ENCODE measurements at places on chromosomes 5 and 9.

DNA sequence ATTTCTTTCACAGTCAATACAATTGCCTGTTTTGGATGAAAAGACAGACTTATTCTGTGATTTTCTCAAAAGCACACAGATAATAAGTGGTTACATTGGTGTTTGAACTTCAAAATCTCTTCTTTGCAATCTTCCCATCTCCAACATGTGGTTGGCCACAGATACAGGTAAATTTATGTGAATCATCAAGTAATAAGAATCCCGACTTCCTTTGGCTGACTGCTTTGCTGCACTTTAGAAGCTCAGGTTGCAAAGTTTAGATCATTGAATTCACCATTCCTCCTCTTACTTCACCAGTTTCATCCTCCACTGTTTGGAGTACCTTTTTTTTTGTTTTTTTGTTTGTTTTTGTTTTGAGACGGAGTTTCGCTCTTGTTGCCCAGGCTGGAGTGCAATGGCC is 56.5 kb upstream of the ADRB2 start:
- DNase-seq, result no peak

DNA sequence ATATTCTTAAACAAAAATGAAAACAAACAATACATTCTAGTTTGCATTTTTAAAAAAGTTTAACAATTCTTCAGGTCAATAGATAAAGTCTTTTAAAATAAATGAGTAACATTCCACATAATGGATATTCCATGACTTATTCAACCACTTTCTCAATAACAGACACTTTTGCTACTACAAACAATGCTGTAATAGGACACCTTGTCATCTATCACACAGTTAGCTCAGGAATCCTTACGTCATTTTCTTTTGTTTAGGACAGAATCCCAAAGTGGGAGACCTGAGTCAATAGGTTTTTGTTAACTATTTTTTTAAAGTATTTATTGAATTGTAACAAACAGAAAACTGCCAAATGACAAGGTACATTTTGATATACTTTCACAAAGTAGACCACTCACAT is 72.5 kb downstream of the CEP120 start:
- DNase-seq, result no peak

DNA sequence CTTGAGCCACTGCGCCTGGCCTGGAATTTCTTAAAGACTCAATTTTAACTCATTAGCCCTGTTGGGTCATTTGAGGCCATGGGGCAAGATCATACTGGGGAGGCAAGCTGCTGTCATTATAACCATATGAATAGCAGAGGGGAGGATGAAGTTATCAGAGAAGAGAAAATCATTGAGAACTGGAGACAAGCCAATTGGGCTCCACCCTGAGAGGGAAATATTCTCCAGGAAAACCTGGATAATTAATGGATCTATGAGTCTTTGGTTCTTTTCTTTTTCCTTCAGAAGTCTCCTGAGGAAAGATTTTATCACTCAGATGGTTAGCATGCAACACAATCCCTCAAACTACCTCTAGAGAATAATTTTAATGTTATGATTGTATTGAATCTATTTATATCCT is 569.6 kb upstream of the TUSC1 start:
- DNase-seq, result no peak

- no peak for DNase-seq
Measured at GRCh38 chr5:176575066-176575465, 25.9 kb downstream of the CDHR2 start.

DNA sequence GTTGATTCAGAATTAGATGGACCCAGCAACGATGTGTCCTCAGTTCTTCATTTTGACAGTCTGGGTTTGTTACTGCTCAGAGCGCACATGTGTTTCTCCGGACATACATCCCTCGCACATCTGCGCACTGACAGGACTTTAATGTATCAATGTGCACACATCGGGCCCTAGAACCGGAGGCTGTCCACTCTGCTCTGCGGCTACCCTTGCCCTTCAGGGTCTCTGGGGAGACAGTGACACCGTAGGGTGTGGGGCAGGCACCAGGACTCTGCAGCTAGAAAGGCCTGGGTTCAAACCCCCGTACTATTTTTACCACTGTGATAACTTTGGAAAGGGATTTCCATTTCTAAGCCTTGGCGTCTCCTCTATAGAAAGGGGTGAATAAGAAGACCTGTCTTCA is 23.5 kb upstream of the LPCAT1 start:
- DNase-seq, result no peak

DNA sequence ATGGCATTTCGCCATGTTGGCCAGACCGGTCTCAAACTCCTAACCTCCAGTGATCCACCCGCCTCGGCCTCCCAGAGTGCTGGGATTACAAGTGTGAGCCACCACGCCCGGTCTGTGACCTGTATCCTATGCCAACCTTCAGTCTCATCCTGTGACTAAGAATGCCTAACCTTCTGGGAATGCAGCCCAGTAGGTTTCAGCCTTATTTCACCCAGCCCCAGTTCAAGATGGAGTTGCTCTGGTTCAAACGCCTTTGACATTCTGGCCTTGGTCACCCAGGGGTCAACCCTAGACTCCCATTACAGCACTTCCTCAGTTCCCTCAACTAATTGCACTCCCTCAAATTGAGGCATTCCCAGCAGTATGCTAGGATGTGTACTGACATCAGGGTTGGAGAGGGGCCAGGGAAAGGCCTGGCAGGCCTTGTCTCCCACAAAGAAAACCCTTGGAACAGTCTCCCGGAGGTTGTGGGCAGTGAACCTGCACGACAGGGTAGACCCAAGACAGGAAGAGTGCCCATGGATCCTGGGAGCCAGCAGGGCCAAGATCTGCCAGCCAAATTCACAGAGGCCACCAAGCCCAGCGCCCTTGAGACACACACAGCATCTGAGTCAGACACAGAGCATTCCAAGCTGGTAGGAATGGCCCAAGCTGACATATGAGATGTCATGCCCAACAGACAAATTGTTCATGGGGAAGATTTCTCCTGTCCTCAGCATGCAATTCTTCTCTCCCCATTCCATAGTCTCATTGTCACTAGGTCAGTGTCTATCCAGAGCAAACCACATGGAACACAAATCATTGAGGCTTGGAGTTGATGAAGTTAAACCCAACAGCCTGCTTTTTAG is 24.9 kb upstream of the SMU1 start:
- no peak for DNase-seq

GRCh38 chr9:124869986-124870560 is 8.1 kb downstream of the ARPC5L start:
- DNase-seq, result peak; percentile 77

DNA sequence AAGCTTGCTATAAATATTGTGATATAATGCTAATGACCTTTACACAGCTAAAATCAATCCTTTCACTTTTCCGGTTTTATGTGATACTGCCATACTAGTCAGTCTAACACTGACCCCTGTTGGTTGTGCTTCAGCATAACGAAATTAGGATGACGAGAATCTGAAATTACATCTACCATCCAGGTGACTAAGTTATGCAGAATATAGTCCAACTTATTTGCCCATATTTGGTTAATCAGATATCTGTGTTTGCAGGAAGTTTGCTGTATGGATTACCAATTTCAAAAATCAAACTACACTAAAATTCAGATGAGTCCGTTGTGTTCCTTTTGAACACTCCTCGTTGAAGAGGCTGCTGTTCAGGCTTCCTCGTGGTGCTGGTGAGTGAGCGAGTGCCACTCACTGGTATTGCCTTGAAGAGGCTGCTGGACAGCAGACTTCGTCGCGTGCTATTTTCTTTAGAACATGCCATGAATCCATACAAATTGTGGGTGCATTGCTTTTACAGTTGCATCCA is 32.5 kb downstream of the TENT4A start:
- DNase-seq, result no peak

GRCh38 chr5:168209244-168209995 is 82.0 kb upstream of the WWC1 start:
- DNase-seq, result no peak

- no peak for DNase-seq
Measured at GRCh38 chr5:149731332-149731616, 1.2 kb downstream of the PPARGC1B start.

GRCh38 chr9:123470121-123470782 is 114.3 kb downstream of the CRB2 start:
- DNase-seq, result no peak

- no peak for DNase-seq
Measured at GRCh38 chr9:26412446-26412845, 480.2 kb downstream of the CAAP1 start.

DNA sequence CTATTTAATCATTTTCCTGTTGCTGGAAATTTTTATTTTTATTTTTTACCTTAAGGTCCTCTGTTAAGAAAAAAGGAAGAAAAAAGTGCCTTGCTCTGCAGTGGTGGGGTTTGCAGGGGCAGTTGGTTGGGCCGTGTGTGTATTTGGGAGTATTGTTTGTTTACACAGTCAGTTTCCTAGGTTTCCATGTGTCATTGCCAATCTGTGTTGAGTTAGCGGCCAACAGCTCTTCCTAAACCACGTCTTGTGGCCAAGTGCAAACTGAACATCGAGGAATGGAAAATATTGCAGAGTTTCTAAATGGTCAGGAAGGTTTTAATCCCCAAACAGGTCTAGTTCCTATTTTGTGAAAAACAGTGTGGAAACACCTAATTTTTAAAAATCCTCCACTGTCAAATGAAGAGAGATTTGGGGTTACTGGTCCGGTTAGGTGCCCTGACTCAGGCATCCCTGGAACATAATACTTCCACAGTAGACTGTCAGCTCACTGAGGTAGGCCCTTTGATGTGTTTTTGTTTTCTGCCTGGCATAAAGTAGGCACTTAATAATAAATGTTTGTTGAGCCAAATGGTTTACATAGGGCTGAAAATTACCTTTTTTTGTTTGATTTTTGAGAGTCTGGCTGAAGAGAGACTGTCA is 37.0 kb downstream of the MAMDC2 start:
- no peak for DNase-seq

DNA sequence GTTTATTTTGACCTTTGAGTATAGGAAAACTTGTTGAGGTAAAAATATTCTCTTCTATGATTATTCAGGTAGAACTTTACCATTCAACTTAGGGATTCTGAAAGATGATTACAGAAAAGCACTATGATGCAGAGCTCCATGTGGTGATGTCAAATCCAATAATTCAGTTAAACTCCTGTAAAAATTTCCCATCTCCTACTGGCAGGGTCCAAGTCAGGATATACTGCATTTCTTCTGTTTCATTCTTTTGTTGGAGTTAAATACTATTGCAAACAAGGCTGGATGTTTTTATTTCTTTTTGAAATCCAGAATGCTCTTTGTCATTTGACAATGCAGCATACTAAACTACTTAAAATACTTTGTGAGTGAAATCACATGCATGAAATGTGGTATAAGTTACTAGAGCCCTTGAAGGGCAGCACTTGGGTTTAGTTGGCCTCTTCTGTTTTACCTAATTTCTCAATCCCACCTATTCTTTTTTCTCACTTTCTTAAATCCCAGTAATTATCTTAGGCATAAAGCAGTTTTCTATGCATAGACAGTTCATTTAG is 204.5 kb downstream of the FBXL7 start:
- no peak for DNase-seq

- DNase-seq, result no peak
Measured at GRCh38 chr5:133455676-133456075, 156.7 kb downstream of the FSTL4 start.

DNA sequence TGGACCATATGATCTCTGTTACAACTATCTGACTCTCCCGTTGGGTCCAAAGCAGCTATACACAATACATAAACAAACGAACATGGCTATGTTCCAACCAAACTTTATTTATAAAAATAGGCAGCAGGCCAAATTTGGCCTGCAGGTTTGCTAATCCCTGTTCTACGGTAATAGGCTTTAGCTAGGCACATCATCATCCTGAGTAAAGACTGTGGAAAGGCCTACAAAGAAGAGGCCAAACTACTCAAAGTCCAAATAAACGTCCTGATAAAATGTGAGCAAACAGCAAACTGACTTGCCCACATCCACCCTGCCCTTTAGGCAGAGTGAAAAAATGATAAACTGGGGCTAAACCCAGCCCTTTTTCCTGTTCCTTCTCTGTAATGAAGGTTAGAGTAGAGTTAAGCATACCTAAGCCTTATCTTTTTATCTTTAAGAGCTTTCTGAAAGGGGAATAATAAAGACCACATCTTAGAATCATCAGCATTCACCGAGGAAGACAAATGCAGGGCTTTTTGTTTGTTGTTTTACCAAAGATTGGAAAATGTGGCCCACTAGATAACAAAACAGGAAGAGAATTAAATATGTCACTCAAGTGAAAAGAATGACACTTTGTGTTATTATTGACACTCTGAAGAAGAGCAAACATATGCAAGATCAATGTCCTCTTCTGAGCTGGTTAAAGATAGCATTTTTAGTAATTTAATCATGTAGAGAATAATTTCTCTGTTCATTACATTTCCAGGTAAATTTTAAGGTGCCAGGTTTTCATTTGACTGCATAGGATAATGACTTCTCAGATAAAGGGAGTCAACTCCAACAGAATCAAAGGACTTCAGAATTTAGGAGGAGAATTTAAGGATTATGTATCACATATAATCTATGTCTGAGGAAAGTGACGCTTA is 160.0 kb upstream of the GNA14 start:
- no peak for DNase-seq

GRCh38 chr9:99966716-99967115 is 60.3 kb downstream of the STX17 start:
- DNase-seq, result no peak

DNA sequence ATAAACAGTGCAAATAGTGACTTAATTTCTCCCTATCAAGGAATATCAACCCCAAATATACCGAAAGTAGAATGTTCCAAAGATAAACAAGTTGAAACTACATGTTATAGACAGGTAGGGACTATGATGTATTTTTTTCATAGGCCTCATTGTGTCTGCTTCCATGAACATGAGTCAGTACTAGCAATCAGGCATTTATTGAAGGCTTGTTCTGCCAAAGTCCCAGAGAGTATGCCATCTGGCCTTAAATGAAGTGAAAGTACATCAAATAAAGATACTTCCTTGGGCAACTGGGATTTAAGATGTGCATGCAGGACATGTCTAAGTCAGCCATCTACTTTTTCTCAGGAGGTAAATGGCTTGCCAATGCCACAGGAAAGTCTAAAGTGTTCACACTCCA is 6.5 kb downstream of the GHR start:
- DNase-seq, result no peak

- DNase-seq, result no peak
Measured at GRCh38 chr9:122929796-122930354, 1.4 kb downstream of the ZBTB26 start.

GRCh38 chr5:170336065-170336464 is 38.5 kb upstream of the LCP2 start:
- no peak for DNase-seq

GRCh38 chr5:61755726-61756222 is 423.7 kb downstream of the ZSWIM6 start:
- no peak for DNase-seq

DNA sequence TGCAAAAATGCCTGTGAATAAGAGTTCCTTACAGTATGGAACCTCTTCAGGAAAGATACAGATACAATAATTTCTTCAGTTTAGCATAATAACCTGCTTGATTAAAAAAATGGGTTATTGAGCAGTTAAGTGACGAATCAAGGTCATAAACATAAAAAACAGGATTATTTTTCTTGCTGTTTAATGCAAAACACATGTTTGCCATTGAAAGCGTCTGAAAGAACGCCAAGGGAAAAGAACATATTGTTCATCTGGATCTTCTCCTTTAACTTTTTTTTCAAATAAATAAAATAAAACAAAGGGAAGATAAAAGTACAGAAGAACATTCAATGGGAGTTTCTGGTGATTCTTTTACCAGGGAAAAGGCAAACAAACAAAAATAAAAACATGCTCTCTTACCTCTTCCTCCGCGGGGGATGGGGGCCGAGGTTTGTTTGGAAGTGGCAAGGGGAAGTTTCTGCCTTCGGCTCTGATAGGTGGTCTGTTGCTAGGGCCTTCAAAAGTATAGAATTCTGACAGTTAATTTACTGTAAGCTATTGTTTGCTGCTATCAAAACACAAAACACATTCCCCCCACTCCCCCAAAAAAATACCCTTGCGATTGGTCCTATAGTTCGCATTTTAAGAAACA is 20.1 kb downstream of the C5orf58 start:
- DNase-seq, result no peak

Data from activated CD4-positive, CD25-positive, alpha-beta regulatory T cell treated with anti-CD3 and anti-CD28 coated beads, Interleukin-2, amount 50 U/mL, for 16 hours (primary cell).